Endothelial cell of umbilical vein (primary cell): ENCODE measurements at places on chromosomes 3 and 15.

DNA sequence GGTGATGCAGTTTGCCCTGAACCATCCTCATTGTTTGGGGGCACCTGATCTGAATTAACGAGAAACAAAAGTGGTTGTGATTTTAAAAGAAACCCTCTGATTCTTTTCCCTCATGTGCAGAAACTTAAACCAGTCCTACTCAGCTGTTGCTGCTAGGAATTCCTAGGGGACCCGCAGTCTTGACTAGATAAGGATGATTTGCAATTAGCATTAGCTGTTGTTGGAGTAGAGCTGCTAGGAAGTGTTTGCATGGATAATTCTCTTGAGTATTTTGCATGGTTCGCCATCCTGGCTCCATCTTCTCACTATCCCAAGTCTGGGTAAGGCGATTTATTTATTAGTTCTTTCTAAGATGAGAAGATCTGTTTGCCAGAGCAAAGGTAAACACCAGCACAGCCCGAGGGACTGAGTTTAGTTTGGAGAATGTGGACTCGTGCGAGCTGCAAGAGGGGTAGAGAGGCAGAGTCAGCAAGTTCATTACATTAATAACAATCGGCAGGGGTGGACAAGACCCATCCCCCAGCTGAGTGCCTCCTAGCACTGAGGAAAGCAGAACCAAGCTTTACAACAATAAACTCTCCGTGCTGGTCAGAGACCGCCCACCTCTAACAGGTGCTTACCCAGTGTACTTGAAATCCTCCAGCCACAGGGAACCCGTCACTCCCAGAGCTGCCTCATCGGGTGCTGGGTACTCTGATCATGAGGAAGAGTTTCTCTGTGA lies 4.1 kb downstream of the FGD5 start:
- peak; percentile 32 for DNase-seq

- no peak for DNase-seq
These were observed 133.2 kb downstream of the LMLN start for GRCh38 chr3:198093112-198093679.

DNA sequence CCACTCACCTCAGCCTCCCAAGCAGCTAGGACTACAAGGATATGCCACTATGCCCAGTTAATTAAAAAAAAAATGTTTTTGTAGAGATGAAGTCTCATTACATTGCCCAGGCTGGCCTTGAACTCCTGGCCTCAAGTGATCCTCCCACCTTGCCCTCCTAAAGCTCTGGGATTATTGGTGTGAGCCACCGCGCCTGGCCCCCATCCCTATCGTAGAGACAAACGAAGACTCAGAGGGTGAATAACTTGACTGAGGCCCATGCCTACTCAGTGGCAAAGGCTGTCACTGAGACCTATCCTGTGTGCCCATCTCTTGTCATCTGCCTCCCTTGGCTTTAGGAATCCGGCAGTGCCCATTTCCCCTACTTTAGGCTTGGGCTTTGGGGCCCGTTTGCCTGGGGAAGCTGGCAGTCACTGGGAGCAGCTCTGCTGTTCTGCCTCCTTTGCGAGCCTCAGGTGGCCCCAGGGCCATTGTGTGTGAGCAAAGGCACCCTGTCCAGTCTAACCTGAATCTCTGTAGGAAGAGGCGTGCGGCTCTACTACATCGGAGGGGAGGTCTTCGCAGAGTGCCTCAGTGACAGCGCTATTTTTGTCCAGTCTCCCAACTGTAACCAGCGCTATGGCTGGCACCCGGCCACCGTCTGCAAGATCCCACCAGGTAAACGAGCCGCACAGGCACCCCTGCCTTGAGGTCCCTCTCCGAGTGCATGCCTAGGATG lies 70.1 kb downstream of the AAGAB start:
- DNase-seq: no peak

DNA sequence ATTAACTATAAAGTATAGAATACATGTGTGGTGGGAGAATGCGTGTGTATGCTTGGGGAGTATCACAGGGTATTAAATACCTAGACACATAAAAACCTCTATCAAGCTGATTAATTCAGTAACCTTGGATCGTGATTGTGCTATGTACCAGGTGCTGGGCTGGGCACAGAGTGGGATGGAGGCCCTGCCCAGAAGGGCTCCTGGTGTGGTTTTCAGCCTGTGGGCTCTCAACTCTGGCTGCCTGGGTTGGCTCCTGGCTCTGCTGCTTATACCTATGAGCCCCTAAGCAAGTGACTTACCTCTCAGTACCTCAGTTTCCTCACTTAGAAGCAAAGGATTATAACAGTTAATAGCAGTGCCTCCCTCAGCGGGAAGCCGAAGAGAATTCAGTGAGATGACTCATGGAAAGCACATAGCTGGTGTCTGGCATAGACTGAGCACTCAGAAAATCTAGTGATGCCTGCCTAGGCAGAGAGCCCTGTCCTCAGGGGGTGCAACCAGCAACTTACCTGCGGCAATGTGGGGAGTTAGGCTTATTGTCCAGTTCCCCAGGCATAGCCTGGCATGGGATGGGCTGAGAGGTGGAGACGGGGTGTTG lies 90.6 kb upstream of the MYZAP start:
- DNase-seq: peak; percentile 57

GRCh38 chr3:161415506-161416231 lies 44.4 kb upstream of the SPTSSB start:
- DNase-seq: peak; percentile 93

DNA sequence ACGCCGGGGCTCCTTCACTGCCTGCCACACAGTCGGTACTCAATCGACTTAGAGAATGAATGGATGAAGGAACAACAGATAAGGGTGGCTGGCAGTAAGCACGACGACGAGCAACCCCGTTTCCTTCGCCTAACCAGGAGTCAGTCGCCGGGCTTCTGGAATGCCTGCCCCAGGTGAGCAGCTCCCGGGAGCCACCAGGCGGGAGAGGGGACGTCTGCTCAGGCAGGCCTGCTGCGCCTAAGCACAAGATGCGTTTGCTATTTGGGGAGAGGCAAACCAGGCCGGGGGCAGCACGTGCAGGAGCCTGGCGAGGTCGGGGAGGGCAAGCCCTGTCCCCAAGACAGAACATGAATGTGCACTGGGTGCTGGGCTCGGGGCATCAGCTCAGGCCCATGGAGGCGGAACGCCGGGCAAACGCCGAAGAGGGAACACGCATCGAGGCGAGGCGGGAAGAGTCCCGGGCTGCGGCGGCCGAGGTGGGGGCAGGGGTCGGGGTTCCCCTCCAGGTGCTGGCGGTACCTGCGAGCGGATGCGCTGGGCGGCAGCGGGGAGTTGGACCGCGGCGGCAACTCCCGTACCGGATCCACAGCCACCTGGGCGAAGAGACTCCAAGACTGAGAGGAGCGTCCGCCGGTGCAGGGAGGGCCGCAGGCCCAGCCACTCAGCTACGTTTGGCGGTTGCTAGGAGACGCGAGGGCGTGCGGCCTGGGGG lies at the start of gene CFAP92:
CFAP92 (minus strand) TSS at position 616 of the 712 bp plus-strand sequence. CDS start 772 bp downstream, outside the sequence.
- no peak for DNase-seq

GRCh38 chr3:150055332-150055731 lies 84.6 kb upstream of the PFN2 start:
- no peak for DNase-seq

DNA sequence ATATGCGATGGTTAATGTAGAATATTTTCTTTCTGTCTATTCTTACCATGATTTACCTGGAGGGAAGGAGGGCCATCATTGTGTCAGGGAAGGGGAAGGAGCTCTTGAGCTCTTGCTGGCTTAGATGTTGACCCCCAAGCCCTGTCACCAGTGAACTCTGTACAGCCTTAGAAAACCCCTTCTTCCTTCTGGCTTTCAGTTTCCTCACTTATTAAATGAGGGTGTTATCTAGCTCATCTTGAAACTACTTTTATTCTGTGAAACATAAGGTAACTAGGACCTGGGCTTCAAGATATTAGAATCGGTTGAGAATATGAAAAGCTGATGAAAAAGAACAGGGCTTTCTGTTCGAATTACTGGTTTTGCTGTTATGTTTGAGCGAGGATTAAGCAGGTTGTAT lies 25.1 kb upstream of the UTS2B start:
- DNase-seq: no peak

GRCh38 chr3:72011485-72011884 lies 226.5 kb upstream of the PROK2 start:
- no peak for DNase-seq

GRCh38 chr3:112847692-112848091 lies 1.0 kb upstream of the CD200R1L start:
- DNase-seq: no peak

- no peak for DNase-seq
These were observed 124.4 kb upstream of the MEF2A start for GRCh38 chr15:99441444-99441800.

DNA sequence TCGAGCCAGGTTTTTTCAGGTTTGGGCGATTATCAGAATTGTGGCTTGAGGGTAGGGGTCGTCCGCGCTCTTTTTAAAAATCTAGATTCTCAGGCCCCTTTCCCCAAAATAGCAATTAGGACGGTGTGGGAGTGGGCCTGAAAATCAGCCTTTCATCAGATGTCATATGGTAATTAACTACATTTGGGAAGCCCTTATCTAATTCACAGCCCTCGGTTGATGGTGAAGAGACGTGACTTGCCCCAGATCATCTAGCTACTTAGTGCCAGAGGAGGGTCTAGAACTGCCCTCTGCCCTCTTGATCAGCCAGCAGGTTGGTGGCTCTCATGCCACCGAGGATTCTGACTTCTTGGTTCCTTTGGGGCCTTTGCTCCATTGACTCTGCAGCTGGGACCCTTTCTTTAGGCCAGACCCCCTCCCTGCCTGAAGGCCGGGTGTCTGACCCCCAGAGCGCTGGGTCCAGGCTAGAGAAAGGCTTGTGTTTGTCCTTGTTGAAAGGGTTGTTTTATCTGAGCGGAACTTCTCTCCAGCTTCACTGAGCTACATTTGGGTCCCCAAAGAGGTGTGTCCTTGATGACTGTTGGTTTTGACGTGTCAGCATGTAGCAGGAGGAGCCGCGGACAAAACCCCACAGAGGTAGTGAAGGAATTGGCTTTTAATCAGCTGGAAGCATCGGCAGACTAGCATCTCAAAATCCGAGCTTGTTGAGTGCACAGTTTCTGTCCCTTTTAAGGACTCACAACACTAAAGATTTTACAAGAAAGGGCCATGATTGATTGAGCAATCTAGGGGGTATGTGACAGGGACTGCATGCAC lies 857 bp downstream of the AEN start:
- DNase-seq: peak; percentile 40

- no peak for DNase-seq
These were observed 963.4 kb downstream of the ROBO1 start for GRCh38 chr3:78804251-78805037.

DNA sequence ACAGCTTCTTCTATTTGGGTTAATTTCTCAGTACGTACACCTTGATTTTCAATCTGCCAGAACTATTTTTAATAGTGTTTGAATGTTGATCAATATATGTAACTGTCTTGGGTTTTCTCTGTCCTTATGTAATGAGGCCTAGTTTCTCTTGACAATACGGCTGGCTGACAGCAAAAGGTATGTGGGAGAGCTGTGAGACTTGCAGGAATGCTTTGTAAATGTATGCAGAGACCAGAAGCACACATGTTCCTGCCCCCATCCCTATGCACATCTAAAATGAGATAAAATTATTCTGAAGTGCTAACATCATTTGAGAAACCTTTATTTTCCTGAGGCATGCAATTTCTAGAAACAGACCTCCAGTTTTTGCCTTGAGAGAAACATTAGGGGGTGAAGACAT lies 593.8 kb upstream of the GBE1 start:
- DNase-seq: no peak

DNA sequence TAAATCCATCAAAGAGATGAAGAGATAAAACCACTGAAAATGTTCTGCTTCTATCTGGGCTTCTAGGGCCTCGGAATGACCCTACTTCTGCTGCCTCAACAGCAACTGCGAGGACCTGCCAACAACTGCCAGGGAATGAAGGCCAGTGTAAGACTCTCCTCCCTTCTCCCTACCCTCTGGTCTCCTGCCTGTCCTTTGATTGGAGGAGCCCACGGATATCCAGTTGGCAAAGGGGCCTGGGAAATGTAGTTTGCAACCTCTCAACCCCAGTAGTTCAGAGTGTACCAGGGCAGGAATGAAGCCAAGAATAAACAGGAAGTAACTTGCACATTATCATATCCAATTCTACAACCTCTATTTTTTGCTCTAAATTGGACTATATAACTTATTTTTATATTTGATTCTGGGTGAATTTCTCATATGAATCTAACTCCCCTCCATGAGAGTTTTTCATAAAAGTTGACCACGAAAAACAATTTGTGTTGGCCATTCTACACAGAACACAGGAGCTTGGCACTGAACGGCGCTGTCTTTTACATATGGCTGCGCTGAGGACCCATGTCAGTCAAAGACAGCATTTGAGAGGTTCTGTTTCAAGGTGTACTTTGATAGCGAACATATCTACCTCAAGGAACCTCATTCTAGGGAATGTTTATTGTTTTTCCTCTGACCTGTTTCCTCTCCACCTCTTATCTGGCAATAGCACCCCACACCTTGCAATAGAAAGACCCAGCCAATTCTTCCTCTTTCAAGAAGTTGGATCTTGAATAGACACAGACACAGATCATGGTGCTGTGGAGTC lies 91.1 kb upstream of the RNF7 start:
- DNase-seq: peak; percentile 58

GRCh38 chr3:112127522-112128494 lies 5.2 kb downstream of the GCSAM start:
- DNase-seq: no peak

DNA sequence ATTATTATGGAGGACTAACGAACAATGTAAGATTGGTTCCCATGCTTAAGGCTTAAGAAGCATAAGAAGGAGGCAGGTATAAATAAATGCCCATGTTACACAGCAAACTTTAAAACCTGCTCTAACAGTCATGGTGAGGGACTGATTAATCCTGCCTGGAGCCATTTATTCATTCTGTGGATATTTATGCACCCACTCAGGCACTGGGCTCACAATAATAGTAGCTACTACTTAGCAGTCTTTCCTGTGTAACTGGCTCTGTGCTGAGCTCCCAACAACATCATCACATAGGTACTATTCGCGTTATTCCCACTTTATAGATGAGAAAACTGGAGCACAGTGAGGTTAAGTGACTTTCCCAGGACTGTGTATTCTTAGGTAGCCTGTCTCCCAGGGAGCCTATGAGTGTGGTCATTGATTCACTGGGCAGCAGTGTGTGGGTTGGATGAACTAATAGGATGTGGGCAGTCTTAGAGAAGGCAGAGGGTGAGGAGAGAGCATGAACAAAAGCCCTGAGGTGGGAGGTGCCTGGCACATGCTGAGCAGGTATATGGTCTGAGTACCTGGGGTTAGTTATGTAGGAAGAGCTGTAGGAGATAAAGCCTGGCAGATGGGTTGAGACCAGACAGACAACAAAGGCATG lies 44.1 kb upstream of the UMPS start:
- DNase-seq: no peak

DNA sequence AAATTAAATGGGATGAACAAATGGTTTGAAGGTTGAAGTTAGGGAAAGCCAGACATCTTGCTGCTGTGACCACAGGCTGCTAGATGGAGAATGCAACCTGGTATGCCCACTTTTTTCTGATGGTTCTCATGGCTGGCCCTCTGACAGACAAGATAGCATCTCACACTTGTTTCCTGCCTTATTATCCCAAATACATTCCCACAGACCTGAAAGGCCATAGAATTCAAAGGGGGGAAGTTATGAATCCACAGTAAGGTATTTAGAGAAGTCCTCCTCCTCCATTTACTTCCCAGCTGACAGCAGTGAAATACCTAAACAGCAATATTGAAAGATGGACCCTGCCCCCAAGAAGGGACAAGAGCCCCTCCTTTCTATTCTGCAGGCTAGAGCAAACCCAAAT lies 32.4 kb downstream of the LEO1 start:
- peak; percentile 57 for DNase-seq
